ENCODE measurements at places on chromosomes 7 and 10.

- no peak for DNase-seq
Observed at GRCh38 chr7:18235819-18236218, 208.2 kb upstream of the PRPS1L1 start.

DNA sequence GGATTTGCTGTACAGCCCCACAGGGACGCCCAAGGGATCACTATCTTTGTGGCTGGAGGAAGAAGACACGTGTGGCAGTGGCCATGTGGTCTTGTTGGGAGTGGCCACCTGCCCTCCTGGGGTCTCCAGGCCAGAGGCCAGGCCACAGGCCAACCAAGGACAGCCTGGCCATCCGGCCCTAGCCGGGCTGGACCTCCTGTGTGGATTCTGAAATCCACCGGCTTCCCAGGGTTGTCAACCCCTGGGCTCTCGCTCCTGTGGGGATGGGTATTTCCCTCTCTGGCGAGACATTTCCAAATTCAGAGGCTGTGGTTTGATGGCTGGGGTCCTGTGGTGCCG, 31.5 kb upstream of the CFAP46 start:
- no peak for DNase-seq

DNA sequence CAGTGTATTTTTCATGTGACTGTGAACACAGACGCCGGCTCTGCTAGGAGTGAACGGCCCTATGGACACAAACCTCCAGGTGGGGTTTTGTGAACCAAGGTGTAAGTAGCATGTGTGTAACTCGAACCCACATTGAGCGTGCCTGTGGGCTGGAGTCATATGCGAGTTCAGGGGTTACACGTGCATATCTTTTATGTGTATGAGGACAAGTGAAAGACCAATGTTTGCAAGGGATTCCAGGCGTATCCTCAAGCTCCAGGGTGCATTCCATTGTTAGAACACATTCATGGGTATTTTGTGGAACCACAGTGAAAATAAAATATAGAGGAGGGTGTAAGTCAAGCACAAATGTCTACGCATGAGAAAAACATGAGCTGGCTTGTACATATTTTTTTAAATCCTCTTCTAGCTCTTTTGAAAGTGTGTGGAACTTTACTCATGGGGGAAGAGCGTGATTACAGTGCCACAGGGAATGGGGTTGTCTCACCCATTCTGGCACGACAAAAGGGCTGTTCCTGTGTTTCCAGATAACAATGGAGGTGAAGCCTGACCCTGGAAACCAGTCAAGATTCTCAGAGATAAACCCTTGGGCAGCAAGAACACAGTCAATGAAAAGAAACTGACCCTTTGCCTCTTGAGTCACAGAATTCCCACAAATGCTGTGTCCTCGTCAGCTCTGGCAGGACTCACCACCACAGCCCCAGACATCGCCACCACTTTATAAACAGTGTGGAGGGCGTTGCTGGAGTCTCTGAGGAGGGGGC, 37.0 kb upstream of the GOT1 start:
- no peak for DNase-seq

DNA sequence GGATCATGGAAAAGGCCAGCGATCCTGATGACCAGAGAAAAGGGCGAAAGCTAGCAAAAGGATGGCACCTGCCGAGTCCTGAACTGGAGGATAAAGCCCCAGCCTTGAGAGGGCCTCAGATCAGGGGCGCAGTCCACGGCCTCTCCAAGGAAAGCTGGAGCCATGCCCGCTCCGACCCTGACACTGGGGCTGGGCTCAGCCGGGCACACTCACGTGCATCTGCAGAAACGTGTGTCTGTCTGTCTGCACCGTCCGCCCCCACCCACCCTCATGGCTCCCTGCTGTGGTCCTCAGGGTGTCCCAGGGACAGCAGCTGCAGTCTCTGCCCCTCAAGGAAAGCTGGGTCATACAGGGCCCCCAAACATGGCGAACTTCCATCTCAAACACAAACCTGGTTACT, 200.5 kb downstream of the TCERG1L start:
- DNase-seq, result no peak

DNA sequence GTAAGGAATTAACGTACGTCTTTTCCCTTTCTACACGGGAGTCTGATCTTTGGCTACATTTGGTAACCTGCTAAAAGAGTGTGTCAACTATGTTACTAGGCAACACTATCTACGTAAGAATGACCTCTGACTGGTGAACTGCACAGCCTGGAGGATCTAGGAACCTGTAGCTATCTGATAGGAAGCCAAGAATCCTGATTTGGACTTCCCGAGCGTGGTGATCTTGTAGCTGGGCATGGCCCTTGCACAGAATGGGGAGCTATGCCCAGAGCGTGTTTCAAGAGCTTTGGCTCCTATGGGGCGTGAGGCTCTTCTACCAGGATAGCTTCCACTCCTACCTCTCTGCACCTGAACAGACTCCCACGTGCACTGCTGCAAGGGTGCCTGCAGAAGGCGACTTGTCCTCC, 157.5 kb downstream of the TAX1BP1 start:
- DNase-seq, result no peak

DNA sequence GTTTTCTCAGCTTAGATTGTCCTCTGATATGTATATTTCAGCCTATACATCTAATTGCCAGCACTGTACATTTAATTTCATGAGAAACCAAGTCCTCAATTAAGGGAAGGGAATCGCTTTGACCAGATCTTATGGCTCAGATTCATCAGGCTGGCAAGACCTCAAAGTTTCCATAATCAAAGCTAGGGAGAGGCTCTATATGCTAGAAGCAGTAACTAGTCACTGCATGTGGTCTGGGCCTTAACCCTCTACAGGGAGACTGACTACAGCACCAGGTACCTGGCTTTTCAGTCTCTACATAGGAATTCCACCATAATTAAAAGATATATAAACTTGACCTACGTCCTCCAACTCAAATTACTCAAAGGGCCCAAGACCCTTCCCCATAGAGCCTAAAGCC, 97.4 kb upstream of the JAZF1 start:
- no peak for DNase-seq

DNA sequence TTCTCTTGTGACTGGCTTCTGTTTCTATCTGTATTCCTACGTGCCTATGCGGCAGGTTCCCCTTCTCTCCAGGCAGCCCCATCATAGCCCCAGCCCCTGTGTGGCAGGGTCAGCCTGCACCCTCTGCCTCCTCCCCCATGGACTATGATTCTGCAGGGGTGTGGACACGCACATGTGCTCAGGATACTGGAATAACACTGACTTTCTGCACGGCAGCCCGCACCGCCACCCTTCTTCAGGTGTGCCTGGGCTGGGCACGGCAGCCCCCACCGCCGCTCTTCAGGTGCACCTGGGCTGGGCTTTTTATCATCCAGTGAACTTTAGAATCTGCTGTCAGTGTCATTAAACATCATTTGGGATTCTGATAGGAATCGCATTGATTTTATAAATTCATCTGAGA, 202.6 kb upstream of the PPP2R2D start:
- DNase-seq, result no peak

GRCh38 chr7:143504937-143505297, 27.2 kb downstream of the TAS2R41 start:
- DNase-seq, result no peak

GRCh38 chr7:132998763-132999162, 83.1 kb downstream of the CHCHD3 start:
- no peak for DNase-seq

DNA sequence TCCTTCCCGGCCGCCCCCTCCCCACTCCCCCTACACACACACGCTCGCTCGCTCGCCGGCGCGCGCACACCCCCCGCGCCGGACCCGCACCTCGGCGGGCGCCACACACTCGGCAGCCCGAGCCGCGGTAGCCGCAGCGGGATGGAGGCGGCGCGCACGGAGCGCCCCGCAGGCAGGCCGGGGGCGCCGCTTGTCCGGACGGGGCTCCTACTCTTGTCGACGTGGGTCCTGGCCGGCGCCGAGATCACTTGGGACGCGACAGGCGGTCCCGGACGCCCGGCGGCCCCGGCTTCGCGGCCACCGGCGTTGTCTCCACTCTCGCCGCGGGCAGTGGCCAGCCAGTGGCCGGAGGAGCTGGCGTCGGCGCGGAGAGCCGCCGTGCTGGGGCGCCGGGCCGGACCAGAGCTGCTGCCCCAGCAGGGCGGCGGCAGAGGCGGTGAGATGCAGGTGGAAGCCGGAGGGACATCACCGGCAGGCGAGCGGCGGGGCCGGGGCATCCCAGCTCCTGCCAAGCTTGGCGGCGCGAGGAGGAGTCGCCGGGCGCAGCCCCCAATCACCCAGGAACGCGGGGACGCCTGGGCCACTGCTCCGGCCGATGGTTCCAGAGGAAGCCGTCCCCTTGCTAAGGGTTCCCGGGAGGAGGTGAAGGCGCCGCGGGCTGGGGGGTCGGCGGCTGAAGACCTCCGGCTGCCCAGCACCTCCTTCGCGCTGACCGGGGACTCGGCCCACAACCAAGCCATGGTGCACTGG, at the start of gene SORCS3:
Gene SORCS3 (plus strand): TSS at position 104 of the 750 bp plus-strand sequence.
- no peak for DNase-seq

DNA sequence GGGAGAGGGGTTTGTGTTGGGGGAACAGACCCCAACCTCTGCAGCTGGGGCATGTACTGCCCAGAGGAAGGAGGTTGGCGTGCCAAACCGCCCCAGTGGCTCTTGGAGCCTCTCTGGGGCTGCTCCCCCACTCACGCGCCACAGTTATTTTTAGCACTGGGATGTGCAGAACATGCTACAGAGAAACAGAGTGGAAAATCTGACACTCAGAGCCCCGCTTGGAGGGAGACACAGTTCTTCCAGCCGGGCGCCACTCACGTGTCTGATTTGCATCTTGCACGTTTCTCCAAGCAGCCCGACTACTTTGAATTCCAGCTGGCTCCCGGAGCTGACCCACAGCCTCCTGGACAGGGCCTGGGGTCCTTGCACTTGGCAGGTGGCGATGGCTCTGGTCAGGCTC, 182.0 kb downstream of the RPS24 start:
- peak; percentile 57 for DNase-seq

DNA sequence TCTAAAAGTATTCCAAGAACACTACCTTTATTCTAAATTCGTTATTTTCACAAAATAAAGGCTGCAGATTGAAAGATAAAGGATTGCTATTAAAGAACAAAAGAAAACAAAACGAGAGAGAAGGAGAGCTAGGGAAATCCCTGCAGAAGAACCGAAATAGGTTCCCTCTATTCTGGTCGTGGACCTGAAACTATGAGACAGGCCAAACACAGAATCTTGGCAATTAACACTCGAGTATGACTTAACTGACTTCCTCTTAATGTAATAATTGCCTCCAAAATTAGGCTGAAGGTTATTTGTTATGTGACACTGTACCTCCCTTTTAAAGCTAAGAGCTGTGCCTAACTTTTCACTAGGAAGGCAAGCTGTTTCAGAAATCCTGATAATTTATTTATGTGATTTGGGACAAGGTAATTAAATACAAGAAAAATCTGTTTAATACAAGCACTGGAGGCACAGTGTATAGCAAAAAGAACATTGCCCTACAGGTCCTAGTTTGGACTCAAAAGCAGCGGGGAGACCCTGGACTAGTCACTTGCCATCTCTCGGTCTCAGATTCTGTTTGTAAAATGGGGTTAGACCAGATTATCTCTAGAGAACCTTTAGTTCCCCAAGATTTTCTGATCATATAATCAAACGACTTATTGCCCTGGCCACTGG, 11.6 kb downstream of the NAMPT start:
- no peak for DNase-seq

DNA sequence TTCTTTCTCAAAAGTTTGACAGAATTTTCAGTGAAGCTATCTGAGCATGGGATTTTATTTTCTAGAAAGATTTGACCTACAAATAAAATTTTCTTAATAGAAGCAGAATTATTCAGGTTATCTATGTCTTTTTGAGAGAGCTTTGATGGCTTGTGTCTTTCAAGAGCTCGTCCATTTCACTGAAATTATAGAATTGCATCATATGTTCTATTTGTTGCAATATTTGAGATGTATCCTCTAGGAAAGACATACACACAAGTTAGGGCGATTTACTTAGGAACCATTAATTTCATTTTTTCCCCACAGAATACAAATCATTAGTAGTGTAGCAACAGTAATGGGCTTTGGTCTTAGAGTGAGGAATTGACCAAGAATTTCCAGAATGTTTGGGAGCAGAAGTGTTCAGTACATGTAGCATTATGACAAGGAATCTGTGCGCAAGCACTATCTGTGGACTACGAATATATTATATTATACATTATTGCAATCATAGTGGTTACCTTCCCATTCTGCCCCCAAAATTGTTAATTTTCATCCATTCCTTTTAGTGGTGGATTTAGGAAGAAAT, 12.8 kb upstream of the COL17A1 start:
- no peak for DNase-seq

DNA sequence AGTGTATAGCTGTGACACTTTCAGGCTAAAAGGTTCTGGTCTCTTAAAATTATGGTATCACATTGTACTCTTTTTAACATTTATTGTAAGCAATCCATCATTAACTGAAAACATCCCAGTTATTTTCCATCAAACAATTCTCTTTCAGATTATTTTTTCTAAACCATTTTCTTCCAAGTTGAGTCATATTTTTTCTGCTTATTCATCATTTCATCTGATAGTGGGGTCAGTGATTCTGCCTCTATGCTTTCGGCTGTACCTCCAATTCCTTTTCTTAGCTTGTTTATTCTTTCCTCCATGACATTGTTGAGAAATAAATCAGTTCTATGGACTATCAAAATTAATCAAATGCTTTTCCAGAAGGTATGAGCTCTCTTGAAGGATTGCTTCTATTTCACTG, 609 bp upstream of the PNLIP start:
- no peak for DNase-seq

DNA sequence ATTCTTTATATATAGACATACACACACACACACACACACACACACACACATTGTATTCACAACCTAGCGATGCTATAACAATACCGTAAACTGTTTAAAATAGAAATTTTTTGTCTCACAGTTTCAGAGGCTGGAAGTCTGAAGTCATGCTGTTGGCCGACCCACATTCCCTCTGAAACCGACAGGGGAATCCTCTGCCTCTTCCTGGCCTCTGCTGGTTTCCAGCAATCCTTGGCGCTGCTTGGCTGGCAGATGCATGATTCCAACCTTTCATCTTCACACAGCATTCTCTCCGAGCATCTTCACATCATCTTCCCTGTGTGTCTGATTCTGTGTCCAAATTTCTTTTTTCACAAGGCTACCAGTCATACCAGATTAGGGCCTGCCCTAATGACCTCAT, 94.8 kb downstream of the CCDC71L start:
- no peak for DNase-seq

- no peak for DNase-seq
Observed at GRCh38 chr7:125136341-125136740, 206.7 kb upstream of the POT1 start.

GRCh38 chr10:58266826-58267712, 625 bp downstream of the IPMK start:
- DNase-seq, result peak; percentile 33

DNA sequence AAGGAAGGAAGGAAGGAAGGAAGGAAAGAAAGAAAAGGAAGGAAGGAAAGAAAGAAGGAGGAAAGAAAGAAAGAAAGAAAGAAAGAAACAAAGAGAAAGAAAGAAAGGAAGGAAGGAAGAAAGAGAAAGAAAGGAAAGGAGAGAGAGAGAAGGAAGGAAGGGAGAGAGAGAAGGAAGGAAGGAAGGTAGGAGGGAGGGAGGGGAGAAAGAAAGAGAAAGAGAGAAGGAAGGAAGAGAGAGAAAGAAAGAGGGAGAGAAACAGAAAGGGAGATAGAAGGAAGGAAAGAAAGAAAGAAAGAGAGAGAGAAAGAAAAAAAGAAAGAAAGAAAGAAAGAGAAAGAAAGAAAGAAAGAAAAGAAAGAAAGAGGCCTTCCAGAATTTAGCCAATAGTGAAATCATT, 204.9 kb downstream of the DGKB start:
- DNase-seq, result no peak

- DNase-seq, result no peak
Observed at GRCh38 chr7:81128011-81128410, 209.2 kb upstream of the SEMA3C start.

- no peak for DNase-seq
Observed at GRCh38 chr10:33684211-33684611, 349.7 kb upstream of the NRP1 start.
